Hematopoietic multipotent progenitor cell treated with erythropoietin and hydrocortisone succinate and interleukin-3 and kit ligand, for 15 days (in vitro differentiated cells): ENCODE measurements at places on chromosomes 11 and 22.

- no peak for DNase-seq
Observed at GRCh38 chr11:38014405-38014804, 1416.4 kb upstream of the RAG2 start.

DNA sequence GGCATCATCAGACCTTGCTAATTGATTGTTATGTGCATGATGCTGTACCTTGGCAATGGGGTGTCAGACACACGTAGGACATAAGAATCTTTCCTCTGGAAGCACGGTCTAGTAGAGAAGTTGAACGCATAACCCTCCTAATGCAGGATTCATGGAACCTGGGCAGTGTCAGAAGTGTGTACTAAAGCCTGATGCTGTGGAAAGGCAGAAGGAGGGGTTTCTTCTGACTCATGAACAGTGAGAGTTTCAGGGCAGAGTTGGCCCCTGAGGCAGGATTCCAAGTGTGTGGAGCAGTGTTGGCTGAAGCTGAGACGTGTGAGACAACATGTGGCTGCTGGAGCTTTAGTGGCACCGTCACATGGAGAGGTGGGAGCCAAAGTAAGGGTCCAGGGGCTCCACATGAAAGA lies 3.5 kb downstream of the PANX1 start:
- no peak for DNase-seq

- no peak for DNase-seq
Observed at GRCh38 chr11:74444173-74444826, 23.0 kb downstream of the KCNE3 start.

- no peak for DNase-seq
Observed at GRCh38 chr11:43943931-43944751, 1.7 kb downstream of the C11orf96 start.

DNA sequence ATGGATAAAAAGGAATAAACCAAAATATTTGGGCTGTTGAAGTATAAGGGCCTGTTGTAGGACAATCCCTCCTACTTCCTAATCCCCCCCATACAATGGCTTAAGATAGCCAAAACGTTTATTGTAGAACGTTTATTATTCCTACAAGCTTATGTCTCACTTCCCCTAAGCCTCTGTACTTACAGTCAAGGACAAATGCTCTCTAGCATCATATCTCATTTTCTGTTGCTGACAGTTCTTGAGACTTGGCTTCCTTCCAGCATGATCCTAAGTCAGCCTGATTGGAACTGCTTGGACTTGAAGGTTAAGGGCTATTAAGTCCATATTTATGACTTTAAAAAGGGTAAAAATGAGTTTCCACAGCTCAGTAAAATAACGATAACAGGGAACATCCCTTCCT lies 8.8 kb downstream of the MISFA start:
- no peak for DNase-seq

GRCh38 chr22:30436196-30436595 lies 10.6 kb downstream of the MTFP1 start:
- DNase-seq = no peak

- DNase-seq = peak; percentile 51
Observed at GRCh38 chr11:77547863-77548551, 41.7 kb upstream of the AQP11 start.

DNA sequence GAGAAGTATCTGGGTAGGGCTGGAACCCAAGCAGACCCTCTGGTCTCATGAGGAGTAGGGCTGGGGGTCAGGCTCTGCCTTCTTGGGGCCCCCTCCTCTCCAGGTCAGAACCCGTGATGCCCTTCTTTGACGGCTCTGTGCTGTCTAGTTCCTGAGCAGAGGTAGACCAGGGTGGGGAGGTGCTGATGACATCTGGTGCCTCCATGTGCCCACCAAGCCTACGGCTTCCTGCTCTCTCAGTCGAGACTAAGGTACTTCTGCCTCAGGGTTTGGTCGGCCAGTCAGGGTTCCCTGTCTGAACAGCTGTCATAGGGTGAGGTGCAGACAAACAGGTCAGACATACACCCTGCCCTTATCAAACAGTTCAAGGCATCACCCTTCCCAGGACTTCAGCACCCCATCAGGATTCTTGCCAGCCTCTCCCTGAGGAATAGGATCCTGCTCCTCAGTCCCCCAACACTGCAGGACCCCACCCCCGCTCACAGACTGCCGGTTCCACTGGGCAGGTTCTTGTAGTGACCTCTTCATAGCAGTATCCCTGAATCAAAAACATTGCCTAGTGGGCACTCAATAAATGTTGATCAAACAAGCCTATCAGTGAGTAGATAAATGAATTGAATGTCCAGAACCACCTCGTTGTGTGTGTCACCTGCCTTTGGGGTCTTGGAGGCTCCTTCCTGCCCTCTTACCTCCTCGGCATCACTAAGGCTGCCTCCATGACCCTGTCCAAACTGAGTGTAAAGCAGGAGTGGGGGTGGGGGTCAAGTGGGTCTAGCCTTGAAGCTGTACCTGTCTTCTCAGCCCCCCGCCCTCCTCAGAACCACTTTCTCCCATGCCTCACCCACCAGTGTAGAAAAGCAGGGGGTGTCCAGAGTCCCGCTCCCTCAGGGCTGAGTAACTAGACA lies 158.2 kb downstream of the BUD13 start:
- no peak for DNase-seq
